Activated CD8-positive, alpha-beta memory T cell treated with anti-CD3 and anti-CD28 coated beads for 4 hours (primary cell): ENCODE measurements at places on chromosomes 13 and 19.

DNA sequence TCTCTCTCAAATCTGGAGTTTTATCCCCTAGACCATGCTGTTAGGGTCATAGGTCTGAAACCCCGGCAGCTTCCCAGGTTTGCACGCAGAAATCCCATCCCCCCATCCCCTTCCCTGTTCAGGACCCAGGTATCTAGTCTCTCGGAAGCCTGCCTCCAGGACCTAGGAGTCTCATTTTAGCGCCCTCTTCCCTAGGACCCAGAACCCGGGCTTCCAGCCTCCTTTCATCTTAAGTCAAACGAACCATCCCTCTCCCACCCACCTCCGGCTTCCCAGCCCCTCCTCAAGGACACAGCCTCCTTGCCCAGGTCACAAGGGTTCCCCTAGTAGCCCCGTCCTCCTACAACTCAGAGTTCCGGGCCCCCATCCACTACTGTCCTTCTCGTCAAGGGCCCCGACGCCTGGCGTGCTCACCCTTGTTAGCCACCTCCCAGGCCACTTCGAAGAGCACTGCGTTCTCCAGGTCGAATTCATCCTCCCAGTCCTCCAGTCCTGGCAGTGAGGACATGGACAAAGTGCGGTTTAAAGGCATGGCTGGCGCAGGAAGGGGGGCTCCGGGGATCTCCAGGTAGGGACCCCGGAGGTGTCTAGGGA lies 431 bp downstream of the GYS1 start:
- DNase-seq = no peak

DNA sequence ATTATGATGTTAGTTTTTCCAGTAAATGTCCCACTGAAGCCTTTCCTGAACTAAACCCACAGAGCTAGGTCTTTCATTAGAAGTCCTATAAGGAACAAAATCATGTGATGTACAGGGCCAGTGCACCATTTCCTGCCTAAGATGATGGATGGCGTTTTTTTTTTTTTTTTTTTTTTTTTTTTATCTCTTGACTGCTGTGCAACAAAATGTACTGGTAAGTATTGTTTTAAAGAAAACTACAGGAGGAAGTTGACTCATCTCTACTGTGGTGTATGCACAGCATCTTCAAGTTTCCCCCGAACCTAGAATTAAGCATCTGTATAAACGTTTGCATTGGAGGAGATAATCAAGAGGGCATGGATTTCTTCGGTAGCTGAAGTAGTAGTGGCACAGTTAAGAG lies 197.5 kb downstream of the NBEA start:
- no peak for DNase-seq

DNA sequence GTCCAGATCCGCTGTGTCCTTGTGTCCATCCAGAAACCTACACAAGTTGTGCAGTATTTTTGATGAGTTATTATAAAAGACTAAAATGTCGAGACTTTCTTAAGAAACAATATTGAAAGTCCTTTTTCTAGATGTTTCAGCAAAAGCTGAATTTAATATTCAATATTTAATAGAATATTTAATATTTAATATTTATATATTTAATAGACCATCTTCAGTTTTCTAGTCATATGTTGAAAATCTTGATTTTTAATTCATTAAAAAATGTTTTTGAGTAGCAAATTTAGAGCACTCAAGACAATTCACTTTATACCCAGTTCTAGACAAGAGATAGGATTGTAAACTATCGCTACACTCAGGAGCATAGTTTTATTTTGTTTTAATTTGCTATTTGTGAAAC lies 447.8 kb downstream of the SLITRK5 start:
- no peak for DNase-seq

GRCh38 chr19:16370641-16371391 lies 46.2 kb downstream of the KLF2 start:
- no peak for DNase-seq

DNA sequence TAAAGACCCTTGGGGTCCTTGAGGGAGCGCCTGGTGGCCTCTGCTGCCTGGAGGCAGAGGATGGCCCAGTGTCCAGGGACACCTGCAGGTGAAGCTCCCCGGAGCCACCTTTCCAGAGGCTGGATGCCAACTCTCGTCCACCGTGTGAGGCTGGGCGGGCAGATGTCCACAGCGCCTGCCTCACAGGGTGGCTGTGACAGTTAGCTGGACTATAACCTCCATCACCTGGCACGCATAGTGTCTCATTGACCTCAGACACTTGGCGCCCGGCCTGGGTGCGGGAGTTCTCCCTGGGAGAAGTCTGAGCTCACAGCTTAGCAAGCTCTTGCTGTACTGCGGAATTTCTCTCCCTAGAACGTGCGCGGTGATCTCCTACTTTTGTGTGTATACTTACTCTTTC lies 9.8 kb downstream of the BICRA start:
- DNase-seq = no peak

- peak; percentile 87 for DNase-seq
These were observed 20.3 kb downstream of the MAST3 start for GRCh38 chr19:18117692-18118378.

- no peak for DNase-seq
These were observed 24.1 kb downstream of the BLOC1S3 start for GRCh38 chr19:45202637-45203036.

- no peak for DNase-seq
These were observed 6.2 kb upstream of the ZNF497 start for GRCh38 chr19:58368561-58369360.

GRCh38 chr19:45767881-45768654 lies 984 bp downstream of the SIX5 start:
- no peak for DNase-seq

GRCh38 chr19:56333506-56333905 lies 18.9 kb upstream of the ZSCAN5A start:
- no peak for DNase-seq

DNA sequence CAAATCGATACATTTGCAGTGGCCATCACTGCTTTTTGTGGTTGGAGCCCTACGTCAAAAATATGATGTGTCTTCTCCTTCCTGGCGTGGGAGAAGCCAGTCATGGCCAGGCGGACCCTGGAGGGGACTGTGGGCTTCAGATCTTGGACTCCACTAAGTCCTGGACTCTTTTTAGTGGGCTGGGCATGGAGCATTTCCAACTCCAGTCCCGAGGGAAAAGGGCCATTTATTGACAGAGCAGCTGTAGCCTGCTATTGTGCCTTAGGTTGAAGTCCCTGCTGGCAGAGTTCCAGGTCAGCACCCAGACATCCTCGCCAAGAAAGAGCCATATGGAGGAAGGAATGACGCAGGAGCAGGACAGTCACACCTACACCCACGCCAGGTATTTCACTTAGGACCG lies 179.2 kb upstream of the ZNF507 start:
- DNase-seq = no peak

DNA sequence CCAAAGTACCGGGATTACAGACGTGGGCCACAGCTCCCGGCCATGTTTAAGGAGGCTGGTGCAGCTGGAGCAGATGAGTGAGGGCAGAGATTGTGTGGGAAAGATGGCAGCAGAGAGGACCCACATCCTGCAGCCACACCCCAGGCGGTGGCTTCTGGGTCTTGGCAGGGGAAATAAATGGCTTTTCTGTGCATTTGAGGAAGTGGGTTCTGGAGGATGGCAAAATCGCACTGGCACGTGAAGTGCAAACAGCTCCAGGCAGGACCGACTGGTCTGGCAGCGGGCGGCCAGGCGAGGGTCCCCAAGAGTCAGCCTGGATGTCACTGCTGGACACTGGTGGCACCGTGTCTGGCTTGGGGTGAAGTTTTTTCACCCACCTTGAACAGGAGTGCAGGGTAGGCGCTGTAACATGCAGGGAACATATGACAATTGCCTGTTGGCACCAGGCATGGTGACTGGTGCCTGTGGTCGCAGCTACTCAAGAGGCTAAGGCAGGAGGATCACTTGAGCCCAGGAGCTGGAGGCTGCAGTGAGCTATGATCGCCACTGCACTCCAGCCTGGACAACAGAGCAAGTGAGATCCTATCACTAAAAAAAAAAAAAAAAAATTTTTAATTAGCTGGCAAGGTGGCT lies 8.4 kb downstream of the B3GNT3 start:
- DNase-seq = no peak

- no peak for DNase-seq
These were observed 123.4 kb upstream of the RFC3 start for GRCh38 chr13:33694546-33694945.

DNA sequence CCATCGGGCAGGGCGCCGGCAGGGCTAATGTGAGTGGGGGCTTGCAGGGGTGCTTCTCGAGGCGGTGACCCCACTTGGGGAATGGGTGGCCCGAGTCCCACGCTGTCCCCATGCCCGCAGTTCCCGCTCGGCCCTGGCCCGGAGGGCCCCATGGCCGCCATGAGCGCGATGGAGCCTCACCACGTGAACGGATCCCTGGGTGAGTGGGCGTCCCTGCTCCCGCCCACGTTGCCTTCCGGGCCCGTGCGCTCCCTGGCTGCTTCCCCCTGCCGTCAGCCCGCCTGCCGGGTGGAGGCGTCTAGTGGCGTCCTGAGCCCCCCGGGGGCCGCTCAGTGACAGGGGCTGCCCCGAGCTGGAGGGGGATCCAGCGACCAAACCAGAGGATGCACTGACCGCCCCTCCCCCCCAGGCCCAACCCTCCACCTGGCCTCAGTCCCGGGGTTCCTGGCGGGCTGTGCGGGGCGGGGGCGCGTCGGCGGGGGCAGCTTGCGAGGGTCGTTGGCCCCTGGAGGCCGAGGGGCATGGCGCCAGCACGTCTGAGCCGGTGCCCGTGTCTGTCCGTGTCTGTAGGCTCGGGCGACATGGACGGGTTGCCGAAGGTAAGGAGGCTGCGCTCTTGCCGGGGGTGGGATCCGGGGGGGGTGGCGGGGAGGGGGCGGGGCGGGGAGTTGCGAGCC lies 4.8 kb downstream of the ISYNA1 start:
- no peak for DNase-seq

- DNase-seq = no peak
These were observed 17.3 kb upstream of the SLC15A1 start for GRCh38 chr13:98769736-98770135.

DNA sequence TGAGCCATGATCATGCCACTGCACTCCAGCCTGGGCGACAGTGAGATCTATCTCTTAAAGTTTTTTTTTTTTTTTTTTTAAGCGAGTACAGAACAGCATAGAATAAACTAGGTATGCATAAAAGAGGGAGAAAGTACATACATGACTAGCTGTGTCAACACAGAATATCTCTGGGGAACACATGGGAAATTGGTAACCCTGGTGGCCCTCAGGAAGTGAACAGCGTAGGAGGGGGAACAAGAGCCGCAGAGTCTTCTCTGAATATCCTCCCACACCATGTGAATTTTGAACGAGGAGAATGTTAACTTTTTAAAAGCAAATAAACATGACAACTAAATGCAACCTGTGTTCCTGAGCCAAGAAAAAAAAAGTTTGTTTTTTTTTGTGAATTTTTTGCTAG lies 15.2 kb downstream of the PHLDB3 start:
- no peak for DNase-seq

DNA sequence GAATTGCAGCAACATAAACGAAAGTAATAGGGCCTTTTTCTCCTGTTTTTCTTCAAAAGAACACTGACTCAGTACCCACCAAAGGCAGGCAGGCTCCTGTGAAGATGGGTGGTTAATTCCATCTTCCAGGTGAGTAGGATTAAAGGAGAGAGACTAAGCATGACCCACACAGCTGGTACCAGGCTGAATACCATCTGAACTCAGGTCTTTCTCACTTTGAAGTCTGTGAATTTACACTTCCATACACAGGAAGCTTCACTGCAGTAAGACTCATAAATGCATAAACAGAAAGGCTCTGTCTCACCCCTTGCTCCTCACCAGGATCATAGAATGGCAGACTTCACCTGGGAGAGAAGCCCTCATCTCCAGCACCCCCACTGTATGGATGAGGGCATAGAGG lies 194.6 kb downstream of the KLF12 start:
- DNase-seq = no peak

DNA sequence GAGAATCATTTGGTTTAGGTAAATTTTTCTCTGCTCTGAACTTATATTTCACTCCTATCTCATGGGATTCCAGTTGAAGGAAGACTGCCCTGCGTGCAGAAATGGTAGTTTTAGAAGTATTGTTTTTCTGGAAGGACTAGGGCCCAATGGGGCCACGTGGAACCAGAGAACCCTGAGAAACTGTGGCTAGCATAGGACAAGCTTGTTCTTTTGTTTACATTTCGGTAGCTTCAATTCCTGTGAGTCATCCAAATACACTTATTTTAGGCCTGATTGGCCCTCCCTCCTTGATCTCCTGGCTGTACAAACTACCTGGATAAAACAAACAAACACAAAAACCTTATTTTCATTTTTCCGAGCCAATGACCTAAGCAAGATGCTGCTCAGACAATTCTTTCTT lies 124.0 kb downstream of the ITGBL1 start:
- DNase-seq = no peak

DNA sequence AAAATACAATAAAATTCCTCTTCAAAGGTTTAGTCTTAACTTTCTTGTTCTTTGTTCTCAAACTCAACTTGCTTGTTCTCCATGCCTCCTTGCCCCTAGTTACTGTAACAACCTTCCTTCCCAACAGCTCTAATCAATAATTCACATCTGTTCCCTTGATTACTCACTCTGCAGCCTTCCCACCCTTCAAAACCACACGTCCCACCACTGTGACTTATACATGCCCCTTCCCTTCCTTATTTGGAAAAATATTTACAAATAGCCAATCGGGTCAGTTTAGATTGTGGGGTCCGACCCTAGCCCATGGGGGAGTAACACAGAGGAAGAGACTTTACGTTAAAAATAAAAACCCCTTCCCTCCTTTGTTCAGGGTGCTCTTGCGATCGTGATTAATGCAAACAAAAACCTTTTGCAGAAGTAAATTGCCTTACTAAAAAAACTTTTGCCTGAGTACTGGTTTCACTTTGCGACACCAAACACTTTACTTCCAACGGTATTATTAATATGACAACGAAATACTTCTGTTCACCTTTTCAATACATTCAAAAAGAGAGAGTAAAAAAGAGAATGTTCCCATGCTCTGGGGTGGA lies 512 bp upstream of the ZNF93 start:
- DNase-seq = no peak

GRCh38 chr13:83286737-83287136 lies 595.5 kb downstream of the SLITRK1 start:
- no peak for DNase-seq

DNA sequence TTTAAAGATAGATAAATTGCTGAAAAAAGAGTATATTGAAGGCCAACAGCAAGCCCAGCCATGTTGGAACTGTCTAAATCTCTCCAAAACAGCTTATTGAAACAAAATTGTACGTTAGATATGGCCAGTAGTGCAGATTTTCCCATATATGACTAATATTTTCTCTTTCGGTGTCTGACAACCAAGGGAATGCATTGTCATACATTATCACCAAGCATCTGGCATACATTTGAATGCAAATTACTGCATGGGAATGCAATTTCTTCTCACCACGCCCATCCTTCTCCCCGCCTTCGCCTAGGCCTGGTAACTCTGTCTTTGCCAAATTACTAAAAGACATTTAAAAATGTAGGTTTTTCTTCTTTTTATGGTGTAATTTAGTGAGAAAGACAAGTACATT lies 32.5 kb upstream of the IRS2 start:
- DNase-seq = no peak

- DNase-seq = no peak
These were observed 33.4 kb downstream of the PEPD start for GRCh38 chr19:33487901-33488800.

GRCh38 chr13:100721885-100722512 lies 47.4 kb upstream of the TMTC4 start:
- DNase-seq = no peak
